ENCODE measurements at places on chromosomes 2 and 18. TPM values are rescaled to one million over a fixed set of nuclear protein-coding genes. Genes with fewer than 3 reads are reported as not detected.

The PRSS56 gene
- total RNA-seq: not detected

The BCL11A gene
- 0.57 TPM for total RNA-seq

The LGALSL gene
- total RNA-seq: 1.9 TPM

The OTOS gene
- total RNA-seq: not detected

The C2orf15 gene
- 1.1 TPM for total RNA-seq

The DPP10 gene
- not detected for total RNA-seq

The REEP1 gene
- 0.30 TPM for total RNA-seq

The CIB4 gene
- not detected for total RNA-seq
